ENCODE measurements at places on chromosomes 1 and 21.

GRCh38 chr21:45448810-45449657, 44.1 kb downstream of the COL18A1 start:
- no peak for DNase-seq

- peak; percentile 48 for DNase-seq
Observed at GRCh38 chr1:87024936-87025540, 110.6 kb downstream of the HS2ST1 start.

DNA sequence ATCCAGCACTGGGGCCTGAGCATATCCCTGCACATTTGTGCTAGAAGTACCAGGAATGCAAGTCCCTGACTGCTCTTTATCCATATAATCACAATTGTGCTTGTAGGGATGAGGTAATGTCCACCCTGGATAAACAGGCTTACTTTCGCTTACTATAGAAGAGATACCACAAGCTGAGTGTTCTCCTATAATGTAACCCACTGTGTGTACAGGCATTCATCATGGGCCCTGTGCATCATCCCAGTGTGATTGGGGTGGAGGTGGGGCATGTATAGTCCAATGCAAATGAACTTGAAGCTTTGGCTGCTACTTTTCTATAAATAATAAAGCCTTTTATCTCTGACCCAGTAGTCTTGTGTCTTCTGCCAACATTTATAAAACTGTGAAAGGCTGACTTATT, 69.3 kb downstream of the MAN1A2 start:
- no peak for DNase-seq

GRCh38 chr1:10253755-10254154, 43.4 kb downstream of the KIF1B start:
- DNase-seq: no peak

DNA sequence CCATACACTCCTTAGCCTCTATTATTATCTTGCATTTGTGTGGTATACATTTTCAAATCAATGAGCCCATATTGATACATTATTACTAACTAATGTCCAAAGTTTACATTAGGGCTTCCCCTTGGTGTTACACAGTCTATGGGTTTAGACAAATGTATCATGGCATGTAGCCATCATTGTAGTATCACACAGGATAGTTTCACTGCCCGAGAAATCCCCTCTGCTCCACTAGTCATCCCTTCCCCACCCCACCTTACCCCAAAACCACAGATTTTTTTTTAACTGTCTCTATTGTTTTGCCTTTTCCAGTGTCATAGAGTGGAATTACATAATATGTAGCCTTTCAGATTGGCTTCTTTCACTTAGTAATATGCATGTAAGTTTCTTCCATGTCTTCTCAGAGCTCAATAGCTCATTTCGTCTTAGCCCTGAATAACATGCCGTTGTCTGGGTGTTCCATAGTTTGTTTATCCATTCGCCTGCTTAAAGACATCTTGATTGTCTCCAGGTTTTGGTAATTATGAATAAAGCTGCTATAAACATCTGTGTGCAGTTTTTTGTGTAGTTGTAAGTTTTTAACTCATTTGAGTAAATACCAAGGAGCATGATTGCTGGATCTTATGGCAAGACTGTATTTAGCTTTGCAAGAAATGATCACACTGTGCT, 86.4 kb upstream of the LYST start:
- no peak for DNase-seq

GRCh38 chr21:34936371-34936789, 112.7 kb downstream of the RUNX1 start:
- no peak for DNase-seq

DNA sequence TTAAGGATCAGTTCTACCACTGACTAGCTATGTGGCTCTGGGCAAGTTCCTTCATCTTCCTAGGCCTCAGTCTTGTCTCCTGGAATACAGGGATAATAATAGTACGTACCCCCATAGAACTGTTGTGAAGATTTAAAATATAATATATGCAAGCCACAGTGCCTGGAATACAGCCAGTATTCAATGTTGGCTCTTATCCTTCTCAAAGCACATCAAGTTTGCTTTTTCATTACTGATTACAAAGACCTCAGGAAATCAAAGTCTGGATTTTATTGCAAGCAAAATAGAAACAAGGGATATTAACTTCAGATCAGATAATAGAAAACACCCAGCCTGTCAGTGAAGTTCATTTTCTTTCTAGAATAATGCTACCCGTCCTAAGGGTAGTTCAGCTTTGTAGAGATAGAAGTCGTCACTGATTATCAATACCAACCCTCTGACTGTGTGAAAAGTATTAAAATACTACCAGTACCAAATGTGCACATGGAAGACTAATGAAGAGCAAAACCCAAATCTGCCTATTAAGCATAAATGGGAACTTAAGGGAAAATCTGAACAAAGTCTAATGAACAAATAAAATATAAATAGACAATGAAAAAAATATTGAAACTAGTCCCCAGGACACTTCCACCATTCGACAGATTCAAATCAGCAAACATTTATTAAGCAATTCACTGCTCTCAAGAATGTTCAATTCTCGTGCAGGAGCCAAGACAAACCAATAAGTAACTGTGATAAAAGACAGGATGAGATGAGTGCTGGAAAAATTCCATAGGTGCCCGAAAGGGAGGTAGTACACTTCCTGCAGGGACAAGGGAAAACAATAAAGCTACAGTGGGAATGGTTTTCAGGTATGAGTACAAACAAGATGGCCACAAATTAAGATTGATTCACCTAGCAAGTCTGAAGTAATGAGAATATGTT, 206.2 kb downstream of the SMYD3 start:
- no peak for DNase-seq

GRCh38 chr1:148010527-148010926, 82.3 kb downstream of the GPR89B start:
- no peak for DNase-seq

DNA sequence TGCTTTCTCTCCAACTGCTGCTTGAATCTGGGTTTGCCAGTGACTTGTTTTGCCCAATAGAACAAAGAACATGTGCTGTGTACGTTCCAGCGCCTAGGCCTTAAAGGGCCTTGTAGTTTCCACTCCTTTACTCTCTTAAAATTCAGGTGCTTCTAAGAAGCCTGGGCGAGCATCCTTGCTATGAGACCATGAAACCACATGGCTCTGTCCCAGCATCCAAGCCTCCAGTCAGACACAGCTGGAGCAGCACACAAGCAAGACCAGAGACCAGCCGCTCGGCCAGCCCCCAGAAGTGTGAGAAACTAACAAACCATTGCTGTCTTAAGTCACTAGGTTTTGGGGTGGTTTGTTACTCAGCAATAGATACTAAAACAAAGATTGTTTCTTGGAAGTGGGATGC, 15.1 kb downstream of the PLEKHO1 start:
- no peak for DNase-seq

- no peak for DNase-seq
Observed at GRCh38 chr1:53073868-53074311, 11.9 kb downstream of the PODN start.

- DNase-seq: no peak
Observed at GRCh38 chr1:189499736-189500135, 977.9 kb downstream of the BRINP3 start.

All from Kasumi-1 (cell line).